Heart left ventricle (tissue), 16 donors: ENCODE measurements at places on chromosomes 6 and 20. TPM values are rescaled to one million over a fixed set of nuclear protein-coding genes. Genes with fewer than 3 reads are reported as not detected.
A peak's percentile ranks its signal among the peaks of the same experiment; 100 is the strongest.

DNA sequence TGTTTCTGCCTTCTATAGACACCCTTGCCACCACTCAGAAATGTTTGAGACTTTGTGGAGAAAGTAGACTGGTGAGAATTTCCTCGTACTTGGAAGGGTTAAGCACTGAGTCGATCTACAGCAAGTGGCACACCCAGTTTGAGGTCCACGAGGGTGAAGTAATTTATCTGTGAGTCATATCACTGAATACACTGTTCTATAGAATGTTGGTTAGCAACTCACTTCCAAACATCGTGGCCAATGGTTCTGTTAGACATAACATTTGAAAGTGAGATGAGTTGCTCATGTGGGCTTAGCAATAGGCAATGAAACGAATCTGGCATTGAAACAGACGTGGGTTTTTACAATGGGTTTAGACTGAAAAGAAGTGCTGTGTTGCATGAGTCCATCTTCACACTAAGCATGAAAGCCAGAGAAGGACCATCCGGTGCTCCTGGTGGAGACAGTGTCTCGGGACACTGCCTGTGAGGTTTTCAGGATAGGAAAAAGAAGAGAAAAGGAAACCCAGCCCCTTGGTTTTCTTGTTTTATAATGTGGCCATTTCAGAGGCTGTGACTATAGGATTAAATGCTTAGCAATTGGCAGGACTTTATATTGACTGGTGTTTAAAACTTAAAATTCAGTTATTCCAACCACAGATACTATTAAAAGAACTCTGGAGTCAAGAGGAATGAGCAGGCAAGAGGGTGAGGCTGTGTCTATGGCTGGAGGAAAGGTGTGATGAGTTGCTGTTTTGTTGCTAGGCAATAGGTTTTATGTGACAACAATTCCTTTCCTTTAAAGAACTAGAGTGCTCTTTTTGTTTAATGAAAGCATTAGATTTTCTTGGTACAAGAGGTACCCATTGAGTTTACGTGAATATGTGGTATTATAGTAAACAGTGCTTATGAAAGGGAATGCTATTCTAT is 31.0 kb upstream of the EZR start:
- no peaks in the 10 kb centered on the region for H3K27me3 ChIP-seq
- no peak overlapping the region for H3K4me3 ChIP-seq
- H3K36me3 ChIP-seq: no peaks in the 10 kb centered on the region
- H3K27ac ChIP-seq: peak overlapping the region; percentile 60

- no peaks in the 10 kb centered on the region for H3K36me3 ChIP-seq
- no peak overlapping the region for H3K27ac ChIP-seq
- no peaks in the 10 kb centered on the region for H3K27me3 ChIP-seq
- no peak overlapping the region for H3K4me3 ChIP-seq
- DNase-seq: no peak
Measured at GRCh38 chr6:12228447-12229146, 61.6 kb upstream of the EDN1 start.

GRCh38 chr6:63352544-63353285 is 32.9 kb upstream of the LGSN start:
- no peak overlapping the region for H3K27ac ChIP-seq
- DNase-seq: no peak
- no peak overlapping the region for H3K4me3 ChIP-seq
- no peaks in the 10 kb centered on the region for H3K36me3 ChIP-seq

GRCh38 chr6:31132806-31133205 is 6.1 kb downstream of the PSORS1C2 start:
- DNase-seq: no peak
- H3K27me3 ChIP-seq: no peaks in the 10 kb centered on the region
- no peak overlapping the region for H3K4me3 ChIP-seq
- H3K27ac ChIP-seq: no peak overlapping the region

DNA sequence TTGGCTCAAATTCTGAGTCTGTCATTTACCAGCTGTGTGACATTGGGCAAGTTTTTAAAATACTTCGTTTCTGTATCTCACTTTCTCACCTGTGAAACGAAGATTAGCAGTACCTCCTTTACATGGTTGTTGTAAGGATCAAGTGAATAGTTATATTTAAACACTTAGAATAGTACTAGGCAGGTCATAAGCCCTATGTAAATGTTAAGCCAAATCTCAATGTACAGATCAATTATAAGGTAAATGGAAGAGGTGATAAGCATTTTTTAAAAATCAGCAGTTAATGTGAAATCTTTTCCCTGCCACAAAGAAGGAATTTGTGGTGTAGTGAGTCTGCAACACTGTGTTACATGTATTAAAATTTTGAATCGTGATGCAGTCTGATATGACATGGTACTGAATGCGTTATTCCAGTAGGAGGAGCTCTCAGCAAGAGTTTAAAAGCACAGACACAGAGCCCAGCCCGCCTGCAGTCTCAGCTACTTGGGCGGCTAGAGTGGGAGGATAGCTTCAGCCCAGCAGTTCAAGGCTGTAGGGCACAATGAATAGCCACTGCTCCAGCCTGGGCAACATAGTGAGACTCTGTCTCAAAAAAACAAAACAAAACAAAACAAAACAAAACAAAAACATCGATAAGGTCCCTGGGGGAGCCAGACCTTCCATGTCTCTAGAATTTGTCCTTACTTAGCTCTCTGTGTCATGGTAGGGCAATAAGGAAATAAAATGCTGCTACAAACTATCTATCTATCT is 46.0 kb downstream of the GTF2H5 start:
- no peak overlapping the region for H3K4me3 ChIP-seq
- H3K36me3 ChIP-seq: no peaks in the 10 kb centered on the region
- peak; percentile 46 for DNase-seq
- H3K4me1 ChIP-seq: no peaks in the 10 kb centered on the region
- no peak overlapping the region for H3K27ac ChIP-seq

BFSP1 gene
- total RNA-seq: 0.13 TPM
